H9 (cell line): ENCODE measurements at places on chromosomes 1 and 21. TPM values are rescaled to one million over a fixed set of nuclear protein-coding genes. Genes with fewer than 3 reads are reported as not detected.

DNA sequence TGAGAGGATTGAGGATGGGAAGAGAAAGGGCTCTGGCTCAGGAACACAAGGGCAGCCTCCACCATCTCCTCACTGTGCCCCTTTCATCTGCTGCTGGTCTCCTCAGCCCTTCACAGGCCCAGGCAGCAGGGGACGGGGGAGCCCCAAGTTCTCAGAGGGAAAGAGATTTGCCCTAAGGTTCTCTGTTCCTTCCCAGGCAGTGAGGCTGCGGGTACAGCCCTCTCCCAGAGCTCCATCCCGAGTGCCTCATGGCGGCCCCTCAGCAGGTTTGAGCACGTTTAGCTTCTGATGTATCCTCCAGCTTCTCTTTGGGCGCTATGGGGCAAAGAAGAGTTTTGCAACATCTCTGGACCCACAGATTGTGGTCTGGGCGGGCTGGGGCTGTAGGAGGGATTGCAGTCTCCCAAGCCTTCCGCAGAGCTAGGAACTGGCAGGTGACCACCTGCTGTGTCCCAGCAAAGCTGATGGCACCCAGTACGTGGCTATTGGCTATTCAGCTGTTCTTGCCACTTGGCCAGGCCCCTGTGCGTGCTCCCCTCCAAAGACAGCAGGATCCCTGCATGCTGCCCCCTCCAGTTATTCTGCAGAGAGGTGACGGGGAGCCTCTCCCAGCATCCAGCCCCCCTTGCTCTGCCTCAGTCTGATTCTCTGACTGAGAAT, 10.1 kb downstream of the DISP3 start:
- 0 out of 2 replicates have a peak, but pooled peaks cover 2% of the 10 kb centered on the region for H3K4me1 ChIP-seq
- no peaks in the 10 kb centered on the region for H3K36me3 ChIP-seq
- no peak for DNase-seq
- H3K4me3 ChIP-seq: no peak overlapping the region
- H3K27ac ChIP-seq: no peak overlapping the region
- no peaks in the 10 kb centered on the region for H3K27me3 ChIP-seq

GRCh38 chr1:43436371-43436770, 17.4 kb downstream of the HYI start:
- no peak overlapping the region for H3K27ac ChIP-seq
- no peaks in the 10 kb centered on the region for H3K4me1 ChIP-seq
- no peaks in the 10 kb centered on the region for H3K27me3 ChIP-seq

DNA sequence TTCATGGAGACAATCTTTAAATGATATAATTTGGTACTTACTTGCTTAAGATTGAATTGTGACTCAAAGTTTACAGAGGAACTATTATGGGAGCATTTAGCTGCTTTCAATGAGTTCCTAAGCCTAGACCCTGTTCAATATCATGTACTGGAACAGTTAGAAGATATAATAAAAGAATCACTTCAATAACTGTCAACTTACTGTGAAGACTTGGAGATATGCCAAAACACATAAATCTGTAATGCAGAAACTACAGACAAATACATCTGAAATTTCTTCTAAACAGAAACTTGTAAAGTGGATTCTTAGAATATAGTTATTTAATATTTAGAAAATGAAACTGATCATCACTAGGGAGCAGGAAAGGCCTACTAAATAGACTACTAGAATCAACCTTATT, 259.3 kb downstream of the HLX start:
- H3K4me3 ChIP-seq: no peak overlapping the region
- H3K27me3 ChIP-seq: no peaks in the 10 kb centered on the region
- H3K27ac ChIP-seq: no peak overlapping the region

DNA sequence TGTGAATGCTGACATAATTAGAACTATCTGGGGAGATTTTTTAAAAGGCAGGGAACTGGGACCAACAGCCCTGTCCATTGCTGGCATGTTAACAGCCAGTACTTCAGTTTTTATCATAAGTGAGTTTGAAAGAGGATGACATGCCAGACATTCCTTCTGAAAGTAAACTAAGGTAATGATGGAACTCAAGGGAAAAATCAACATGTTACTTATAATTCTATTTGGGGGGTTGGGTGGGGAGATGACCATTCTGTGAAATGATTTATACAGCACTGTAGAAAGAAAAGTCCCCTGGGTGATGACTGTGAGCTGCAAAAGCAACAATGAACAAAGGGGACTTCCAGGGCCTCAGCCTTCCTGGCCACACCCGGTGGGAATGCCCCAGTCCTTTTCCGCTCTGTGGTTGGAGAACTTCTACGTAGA, 5.4 kb upstream of the LAMC2 start:
- no peaks in the 10 kb centered on the region for H3K36me3 ChIP-seq
- H3K27ac ChIP-seq: no peak overlapping the region
- H3K27me3 ChIP-seq: no peaks in the 10 kb centered on the region
- peaks cover 5% of the 10 kb centered on the region; the same call in 1 of the 2 replicates for H3K4me1 ChIP-seq
- H3K4me3 ChIP-seq: no peak overlapping the region

GRCh38 chr1:61056573-61057439, 25.6 kb upstream of the NFIA start:
- peaks cover 6% of the 10 kb centered on the region; the same call in 1 of the 2 replicates for H3K4me1 ChIP-seq
- no peak overlapping the region for H3K27ac ChIP-seq
- H3K36me3 ChIP-seq: no peaks in the 10 kb centered on the region
- H3K27me3 ChIP-seq: peaks cover 53% of the 10 kb centered on the region
- H3K4me3 ChIP-seq: peak overlapping the region; percentile 66
- no peak for DNase-seq

DNA sequence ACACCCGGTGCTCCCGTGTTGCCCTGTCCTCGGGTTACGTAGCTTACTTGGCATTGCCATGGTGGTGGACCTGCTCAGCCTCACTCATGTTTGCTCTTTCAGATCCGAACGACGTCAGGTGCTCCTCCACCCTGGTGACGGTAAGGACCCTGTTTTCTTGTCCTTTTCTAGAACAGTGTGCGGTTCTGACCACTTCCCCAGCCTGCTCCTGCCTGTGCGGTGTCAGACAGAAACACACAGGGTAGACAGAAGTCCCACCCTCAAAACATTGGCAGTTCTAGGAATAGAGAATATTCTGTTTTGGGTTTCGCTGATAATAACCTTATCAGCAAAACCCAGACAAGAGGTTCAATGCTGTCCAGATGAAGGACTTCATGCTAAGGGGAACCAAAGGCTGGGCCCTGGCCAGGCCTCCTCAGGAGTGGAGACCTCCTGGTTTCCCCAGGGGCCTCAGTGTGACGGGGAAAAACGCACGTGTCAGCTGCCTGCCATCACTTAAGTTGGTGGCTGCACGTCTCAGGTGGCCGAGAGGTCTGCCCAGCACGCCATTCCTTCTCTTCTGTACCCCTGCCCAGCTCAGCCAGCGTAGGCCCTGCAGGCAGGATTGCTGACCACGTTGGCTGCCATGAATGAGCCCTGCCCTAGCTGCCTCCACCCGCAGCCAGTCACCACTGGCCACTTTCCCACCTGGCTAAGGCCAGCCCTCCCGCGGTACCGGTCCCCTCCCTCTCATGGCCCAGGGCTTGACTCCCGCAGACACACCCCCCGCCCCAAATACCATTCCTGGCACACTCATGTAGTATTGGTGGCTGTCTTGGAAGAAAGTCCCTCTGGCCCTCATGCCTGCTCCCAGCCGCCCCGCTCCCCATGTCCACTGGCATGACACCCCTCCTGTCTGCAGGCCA, 33.6 kb downstream of the SLC37A1 start:
- no peak overlapping the region for H3K4me3 ChIP-seq
- no peaks in the 10 kb centered on the region; the same call in 1 of the 2 replicates for H3K4me1 ChIP-seq
- H3K36me3 ChIP-seq: peaks cover 84% of the 10 kb centered on the region
- H3K27me3 ChIP-seq: no peaks in the 10 kb centered on the region

DNA sequence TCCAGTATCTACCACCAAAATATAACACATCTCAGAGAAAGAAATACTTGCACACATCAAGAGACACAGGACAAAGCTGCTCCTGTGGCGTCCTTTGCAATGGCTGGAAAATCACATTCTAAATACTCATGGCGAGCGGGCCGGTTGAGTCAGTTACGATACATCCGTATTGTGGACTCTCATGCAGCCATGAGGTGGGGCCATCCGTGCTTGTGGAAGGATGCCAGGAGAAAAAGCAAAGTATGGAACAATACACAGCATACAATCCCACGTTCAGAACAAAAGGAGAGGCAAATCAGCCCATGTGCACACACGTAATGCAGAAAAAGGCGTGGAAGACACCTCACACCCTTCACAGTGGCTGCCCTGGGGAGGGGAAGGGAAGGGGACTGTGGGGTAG, 13.1 kb downstream of the ATP13A2 start:
- H3K4me3 ChIP-seq: no peak overlapping the region
- DNase-seq: no peak
- H3K27ac ChIP-seq: no peak overlapping the region

DNA sequence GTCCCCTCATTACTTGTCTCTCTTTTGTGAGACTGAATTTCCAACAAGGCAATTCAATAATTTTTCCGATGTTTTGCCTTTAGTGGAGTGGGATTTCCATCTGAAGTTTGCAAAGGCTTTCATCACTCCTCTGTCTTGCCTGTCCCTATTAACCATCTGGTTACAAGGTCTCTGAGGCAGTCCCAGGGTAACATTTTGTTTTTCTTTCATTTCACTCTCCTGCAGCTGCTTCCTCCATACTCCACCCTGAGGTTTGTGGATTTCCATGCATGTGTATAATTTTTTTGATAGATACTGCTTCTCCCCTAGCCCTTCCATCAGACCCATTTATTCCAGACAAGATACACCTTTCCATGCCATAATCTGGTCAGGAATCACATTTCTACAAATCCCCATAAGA, 366.8 kb downstream of the PTBP2 start:
- no peak for DNase-seq
- no peak overlapping the region for H3K4me3 ChIP-seq
- no peak overlapping the region for H3K27ac ChIP-seq
- no peaks in the 10 kb centered on the region for H3K36me3 ChIP-seq
- no peaks in the 10 kb centered on the region for H3K4me1 ChIP-seq
- no peaks in the 10 kb centered on the region for H3K27me3 ChIP-seq

DNA sequence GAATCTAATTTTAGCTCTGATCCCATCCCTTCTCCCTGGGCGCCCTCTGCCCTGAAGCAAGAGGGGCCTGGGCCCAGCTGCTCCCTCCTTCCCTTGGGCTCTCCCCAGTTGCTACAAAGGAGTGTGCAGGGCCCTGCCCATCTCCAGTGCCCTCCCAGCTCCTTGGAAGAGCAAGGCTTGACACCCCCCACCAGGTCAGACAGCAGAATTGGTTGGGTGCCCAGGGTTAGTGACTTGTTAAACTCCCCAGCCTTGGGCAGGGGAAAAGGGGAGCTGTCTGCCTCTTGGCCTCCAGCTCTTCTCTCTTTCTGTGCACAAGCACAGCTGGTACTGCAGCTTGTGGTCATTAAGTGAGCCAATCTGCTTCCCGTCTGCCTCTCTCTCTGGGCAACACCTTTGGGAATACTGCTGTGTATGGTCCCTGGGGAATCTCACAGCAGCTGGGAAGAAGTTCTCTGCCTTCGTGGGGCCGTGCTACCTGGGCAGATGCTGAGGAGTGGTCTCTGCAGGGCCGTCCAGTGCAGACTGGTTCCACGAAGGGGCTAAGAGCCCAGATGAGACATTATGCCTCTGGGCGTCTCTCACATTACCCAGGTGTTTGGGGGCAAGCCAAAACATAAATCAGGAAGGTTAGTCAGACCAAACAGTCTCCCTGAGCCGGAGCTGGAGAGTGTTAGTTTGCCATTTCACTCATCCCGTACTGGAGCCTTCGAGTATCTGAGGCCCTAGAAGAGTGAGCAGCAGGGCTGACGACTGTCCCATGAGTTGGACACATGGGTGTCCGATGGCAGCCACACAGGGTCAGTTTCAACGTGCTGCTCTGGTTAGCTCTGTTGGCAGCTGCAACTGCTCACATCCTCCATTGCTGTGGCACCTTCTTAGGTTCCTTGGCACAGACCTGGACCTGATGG, 37.3 kb downstream of the TMEM53 start:
- no peaks in the 10 kb centered on the region for H3K4me1 ChIP-seq
- peaks cover 33% of the 10 kb centered on the region; the same call in 2 of the 3 replicates for H3K36me3 ChIP-seq
- H3K27me3 ChIP-seq: no peaks in the 10 kb centered on the region
- DNase-seq: no peak

GRCh38 chr1:222339376-222339947, 208.4 kb downstream of the HHIPL2 start:
- no peaks in the 10 kb centered on the region for H3K36me3 ChIP-seq
- H3K27ac ChIP-seq: no peak overlapping the region

- H3K4me3 ChIP-seq: no peak overlapping the region
- no peak overlapping the region for H3K27ac ChIP-seq
- no peak for DNase-seq
- H3K27me3 ChIP-seq: no peaks in the 10 kb centered on the region
- no peaks in the 10 kb centered on the region; the same call in 1 of the 2 replicates for H3K4me1 ChIP-seq
- H3K36me3 ChIP-seq: peaks cover under 1% of the 10 kb centered on the region; the same call in 1 of the 2 replicates
Measured at GRCh38 chr1:98256700-98257099, 335.9 kb upstream of the DPYD start.

The CLDN17 gene
- not detected in 2 replicates for total RNA-seq
